Stomach (tissue), 19 donors: ENCODE measurements at places on chromosomes 5 and 9. TPM values are rescaled to one million over a fixed set of nuclear protein-coding genes. Genes with fewer than 3 reads are reported as not detected.

DNA sequence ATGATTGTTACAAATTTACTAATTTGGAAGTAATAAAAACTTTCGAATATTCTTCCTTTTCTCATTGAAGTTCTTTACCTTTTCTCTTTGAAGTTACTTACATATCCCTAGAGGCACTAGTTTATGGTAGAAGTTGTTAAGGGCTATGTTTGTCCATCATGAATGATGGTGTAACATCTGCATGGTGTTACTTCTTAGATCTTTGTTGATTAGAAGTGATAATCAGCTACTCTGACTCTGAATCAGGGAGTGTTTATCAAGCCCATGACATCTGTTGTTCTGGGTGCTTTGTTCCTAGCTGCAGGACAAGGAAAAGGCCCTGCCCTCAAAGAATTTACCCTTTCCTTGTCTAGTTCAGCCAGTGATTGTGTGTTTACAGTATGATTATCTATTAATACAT lies 32.9 kb downstream of the MAP3K1 start:
- H3K4me1 ChIP-seq = peaks cover 35% of the 10 kb centered on the region
- no peak overlapping the region for H3K27ac ChIP-seq
- no peaks in the 10 kb centered on the region for H3K27me3 ChIP-seq

DNA sequence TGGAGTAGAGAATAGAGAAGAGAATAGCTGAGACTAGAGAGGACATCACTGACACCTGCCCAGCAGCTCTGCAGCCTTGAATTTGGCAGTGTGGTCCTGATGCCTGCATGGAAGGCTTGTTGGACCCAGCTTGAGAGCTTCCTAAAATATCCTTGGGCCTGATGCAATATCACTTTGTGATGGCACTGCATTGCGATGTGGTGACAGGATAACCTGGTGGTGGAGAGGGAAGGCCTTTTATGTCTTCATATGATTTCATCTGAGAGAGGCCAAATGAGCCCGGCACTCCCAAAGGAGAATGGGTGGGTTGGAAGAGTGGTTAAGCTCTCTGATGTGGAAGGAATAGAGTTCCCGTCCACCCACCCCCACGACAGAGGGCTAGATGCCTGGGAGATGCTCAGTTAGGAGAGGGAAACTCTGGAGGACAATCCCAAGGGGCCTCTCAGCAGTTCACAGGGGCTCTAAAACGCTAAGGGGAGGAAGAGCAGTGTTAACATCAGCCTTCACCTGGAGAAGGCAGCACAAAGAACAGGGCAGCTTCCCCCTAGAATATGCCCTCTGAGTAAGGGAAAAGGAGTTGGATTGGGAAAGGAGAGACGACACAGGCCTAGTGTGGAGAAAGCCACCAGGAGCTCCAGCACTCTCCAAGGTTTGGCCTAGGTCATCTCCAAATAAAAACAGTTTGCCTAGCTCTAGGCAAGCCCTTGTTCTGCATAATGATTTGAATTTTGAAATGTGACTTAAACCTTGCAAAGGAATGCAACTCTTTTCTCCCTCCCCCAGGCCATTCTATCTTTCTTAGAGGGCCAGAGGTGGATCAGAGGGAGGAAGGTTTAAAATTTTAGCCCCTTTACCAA lies 99.8 kb upstream of the SSBP2 start:
- peaks cover 68% of the 10 kb centered on the region for H3K4me1 ChIP-seq
- H3K36me3 ChIP-seq = no peaks in the 10 kb centered on the region
- peak; percentile 22 for DNase-seq
- peak overlapping the region; percentile 53 for H3K4me3 ChIP-seq

The CDKN2B gene
- total RNA-seq = 0.58 TPM

The MAMDC4 gene
- total RNA-seq = 317 TPM
